GM23338 (cell line): ENCODE measurements at places on chromosomes 2 and 18. TPM values are rescaled to one million over a fixed set of nuclear protein-coding genes. Genes with fewer than 3 reads are reported as not detected.

DNA sequence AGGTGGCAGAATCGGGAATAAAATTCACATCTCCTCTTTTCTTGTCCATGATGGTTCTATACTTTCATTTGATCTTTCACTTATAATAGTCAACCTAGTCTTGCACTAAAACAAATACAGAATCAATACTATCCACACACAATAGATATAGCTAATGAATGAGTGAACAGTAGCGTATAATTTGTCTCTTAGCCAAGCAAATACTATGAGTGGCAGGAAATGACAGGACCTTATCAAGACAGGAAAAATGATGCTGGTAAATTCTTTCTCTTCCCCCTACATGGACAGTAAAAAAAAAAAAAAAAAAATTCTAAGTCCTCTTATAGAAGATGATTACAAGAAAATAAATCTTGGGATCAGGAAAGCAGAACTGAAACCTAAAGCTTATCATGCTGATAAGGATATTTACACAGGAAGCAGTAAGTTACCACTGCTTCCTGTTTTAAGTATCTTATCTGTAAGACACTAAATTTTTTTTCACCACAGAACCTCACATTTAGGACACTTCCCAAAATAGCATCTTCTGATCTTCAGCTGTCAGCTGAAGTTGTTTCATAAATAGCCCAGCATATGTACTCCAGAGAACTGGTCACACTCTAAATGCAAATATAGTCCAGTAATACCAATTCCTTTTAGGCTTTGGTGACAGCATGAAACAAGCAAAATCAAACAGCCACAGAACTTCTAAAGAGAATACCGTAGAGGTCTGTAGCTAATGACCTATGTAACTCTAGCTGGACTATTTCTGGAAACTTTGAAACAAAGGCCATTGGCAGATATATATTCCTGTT is 27.0 kb downstream of the IRS1 start:
- DNase-seq, result no peak

DNA sequence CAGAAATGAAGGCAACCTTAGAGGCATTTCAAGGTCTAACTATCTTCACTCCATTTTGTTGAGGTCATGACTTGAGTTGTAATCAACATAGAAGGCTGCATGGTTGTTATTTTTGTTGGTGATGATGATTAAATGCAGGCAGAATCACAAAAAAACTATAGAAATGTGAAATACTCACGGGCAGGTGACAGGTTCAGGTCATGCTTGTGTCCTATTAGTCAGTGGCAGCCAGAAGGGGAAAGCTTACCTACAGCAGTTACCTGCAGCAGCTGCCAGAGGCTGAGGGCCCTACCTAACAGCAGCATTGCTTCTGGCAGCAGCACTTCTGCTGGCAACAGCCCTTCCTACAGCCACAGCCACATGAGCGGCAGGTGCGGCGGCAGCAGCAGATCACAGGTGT is 394 bp downstream of the SCYGR3 start:
- DNase-seq, result no peak

- DNase-seq, result no peak
Measured at GRCh38 chr2:9905413-9905812, 46.1 kb upstream of the GRHL1 start.

- no peak for DNase-seq
Measured at GRCh38 chr2:174568425-174568824, 29.2 kb downstream of the WIPF1 start.

DNA sequence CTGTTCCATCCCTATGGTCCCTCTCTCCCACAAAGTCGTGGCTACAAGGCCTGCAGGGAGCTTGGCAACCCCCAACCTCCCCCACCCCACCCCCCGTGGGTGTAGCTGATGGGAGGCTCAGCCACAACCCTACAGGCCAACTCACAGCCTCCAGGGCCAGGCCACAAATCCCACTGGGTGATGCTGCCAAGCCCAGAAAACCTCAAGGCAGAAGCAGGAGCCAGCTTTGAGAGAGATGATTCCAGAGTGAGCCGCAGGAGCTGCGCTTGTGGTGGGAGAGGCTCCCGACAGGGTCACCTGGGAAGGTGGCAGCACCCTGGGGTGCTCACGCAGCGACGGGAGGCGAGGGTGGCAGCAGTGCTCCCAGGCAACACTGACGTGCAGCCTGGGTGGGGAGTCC is 44.8 kb downstream of the ADCY3 start:
- no peak for DNase-seq

DNA sequence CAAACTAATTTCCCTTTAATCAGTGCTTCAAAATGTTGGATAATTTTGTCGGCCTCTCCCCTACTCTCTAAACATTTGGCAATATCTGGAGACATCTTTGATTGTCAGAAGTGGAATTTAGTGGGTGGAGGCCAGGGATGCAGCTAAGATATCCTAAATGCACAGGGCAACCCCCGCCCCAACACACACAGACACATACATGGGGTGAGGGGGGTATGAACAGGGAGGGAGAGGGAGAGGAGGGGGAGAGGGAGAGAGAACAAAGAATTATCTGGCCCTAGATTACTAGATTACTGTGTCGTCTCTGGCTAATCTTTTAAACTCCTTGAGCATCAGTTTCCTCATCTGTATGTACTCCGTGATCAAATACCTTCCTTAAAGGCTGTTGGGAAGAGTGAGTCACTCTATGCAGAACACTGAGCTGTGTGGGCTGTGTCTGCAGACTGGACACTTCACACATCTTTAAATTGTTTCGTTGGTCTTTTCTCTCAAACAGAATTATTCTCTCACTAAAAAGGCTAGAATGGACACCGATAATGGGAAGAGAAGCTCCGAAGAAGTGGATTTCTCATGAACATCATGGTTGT is 2.9 kb downstream of the RNF149 start:
- DNase-seq, result no peak

DNA sequence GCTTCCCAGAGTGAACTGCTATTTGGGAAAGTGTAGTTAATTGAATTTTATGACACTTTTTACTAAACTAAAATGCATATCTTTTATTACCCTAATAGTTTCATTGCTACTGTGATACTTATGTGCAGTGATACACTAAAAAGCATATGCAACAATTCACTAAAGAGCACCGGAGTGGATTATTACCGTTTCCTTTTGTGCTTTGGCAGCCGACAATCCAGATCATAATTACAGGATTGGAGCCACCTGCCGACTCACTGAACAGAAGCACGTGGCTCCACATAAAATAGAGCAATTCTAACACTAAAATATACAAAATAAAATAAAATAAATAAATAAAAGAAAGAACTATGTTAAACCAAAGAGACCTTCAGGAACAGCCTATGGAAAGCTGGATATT is 583.4 kb downstream of the NRXN1 start:
- no peak for DNase-seq

GRCh38 chr18:22199005-22199404 is 29.6 kb downstream of the GATA6 start:
- no peak for DNase-seq

- peak; percentile 3 for DNase-seq
Measured at GRCh38 chr2:225009768-225010167, 32.5 kb downstream of the DOCK10 start.

DNA sequence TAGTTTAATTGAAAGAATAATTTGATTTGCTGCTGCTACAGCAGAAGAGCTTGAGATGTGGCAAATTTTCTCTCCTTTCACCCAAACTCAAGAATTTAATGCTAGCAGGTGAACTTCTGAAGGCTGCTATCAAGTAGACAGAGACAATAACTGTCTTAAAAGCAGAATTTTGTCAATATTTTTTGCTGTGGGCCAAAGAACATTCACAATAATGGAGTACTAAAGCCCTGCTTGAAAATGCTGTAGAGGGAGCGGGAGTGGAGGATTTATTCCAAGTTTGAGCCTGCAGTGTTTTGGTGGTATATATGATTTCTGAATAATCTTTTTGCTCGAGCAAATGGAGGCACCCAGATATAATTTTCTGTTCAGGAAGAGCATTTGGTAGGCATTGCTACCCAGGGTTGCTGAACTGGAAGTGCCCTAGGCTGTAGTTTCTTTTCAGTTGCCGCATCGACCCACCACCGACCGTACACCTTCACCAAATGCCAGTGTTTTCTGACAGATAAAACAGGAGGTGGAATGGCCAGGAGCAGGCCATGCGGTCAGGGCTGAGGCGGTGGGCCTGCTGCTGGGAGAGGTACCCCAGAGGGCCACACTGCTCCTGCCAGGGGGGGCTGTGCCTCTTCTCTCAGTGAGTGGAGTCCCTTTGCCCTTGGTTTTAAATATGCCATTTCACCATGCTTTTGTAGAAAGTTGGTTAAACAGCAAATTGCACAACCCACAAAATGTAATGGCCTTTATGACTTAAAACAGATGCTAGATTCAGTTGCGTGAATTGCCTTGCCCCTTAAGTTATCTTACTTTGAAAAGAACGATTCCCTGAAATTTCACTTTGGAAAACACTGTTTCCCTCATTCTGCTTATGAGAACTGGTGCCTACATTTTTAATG is 36.4 kb downstream of the TSHZ1 start:
- DNase-seq, result no peak

DNA sequence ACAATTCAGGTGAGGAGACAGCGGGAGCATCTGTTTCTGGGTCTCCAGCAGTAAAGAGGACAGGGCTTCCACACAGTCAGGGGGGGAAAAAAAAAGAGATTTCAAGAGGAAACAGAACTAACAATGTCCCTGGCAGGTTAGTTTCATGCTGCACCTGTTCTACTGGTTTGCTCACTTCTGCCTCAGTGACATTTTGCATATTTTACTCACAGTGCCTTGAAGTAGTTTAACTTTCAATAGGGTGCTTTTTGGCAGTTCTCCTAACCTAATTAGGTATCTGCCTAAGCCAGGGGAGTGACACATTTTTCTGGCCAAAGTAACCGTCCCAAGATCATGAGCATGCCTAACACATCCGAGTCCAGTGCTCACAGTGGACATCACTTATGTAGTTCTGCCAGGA is 109.0 kb upstream of the ALK start:
- peak; percentile 3 for DNase-seq

DNA sequence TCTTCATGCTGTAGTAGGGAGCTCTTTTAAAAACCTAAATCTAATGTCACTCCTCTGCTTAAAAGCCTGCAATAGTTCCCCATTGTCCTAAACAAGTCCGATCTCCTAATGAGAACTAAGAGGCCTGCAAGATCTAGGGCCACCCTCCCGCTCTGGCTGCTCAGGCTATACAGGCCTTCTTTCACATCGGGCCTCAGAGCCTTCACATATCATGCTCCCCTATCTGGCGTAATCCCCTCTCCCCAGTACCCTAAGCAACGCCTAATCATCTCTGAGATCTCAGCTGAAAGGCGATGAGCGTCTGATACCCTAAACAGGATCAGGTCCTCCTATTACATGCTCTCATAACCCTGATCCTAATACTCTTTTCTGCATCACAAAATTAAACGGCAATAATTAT is 1.9 kb downstream of the MAP4K3 start:
- peak; percentile 52 for DNase-seq

DNA sequence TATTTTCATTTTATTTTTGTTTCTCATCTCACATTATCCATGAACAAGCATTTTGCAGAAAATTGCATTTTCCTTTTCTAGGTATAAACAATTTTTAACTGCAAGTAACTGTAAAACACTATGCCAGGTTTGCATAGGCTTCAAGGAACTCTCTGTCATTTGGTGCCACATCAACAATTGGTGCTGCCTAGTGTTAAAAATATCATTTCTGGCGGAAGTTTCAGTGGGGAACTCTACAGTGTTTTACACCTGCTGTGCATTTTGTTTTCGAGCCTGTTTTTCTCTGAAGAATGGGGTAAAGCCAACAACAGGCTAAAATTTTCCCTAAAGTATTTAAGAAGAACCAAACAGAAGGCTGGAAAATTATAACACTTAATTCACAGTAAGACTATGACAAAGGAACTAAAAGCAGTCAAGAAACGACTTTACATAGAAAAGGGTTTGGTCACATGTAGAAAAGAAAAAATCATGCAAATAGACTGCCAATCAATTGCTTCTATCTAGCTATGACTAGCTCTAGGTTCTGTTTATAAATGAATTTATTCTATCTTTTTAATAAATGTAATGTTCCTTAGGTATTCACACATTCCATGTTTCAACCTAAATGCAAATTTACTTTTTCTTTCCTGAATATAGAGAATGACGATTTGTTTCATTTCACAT is 21.4 kb upstream of the FRZB start:
- DNase-seq, result no peak

DNA sequence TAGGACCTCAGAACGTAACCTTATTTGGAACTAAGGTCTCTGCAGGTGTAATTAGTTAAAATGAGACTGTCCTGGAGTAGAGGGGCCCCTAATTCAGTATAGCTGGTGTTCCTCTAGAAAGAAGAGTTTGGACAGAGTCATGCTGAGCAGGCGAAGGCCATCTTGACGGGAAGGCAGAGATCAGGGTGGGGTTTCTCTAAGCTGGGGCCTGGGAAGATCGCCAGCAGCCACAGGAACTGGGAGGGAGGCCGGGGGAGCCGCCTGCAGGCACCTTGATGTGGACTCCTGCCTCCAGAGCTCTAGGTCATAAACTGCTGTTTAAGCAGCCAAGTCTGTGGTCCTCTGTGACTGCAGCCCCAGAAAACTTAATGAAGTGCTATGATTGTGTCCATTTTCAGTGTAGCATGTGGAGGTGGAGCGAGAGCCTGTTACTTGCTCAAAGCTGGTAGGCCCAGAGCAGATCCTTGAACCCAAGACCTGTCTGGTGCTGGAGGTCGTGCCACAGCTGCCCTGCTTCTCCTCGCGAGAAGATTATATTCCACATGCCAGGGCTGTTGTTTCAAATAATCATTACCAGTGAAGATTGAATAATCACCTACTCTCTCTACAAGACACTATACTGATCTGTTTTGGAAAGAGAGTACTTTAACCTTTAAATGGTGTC is 105.7 kb downstream of the TPO start:
- no peak for DNase-seq

The FOXI3 gene
- 0.71 and 1.1 TPM in 2 replicates for polyA plus RNA-seq

The UGT1A3 gene
- polyA plus RNA-seq, result not detected in 2 replicates

The SKA1 gene
- polyA plus RNA-seq, result 14.2 and 14.7 TPM in 2 replicates

The SAG gene
- polyA plus RNA-seq, result not detected in 2 replicates

The PIGN gene
- polyA plus RNA-seq, result 7.9 and 9.4 TPM in 2 replicates
